ENCODE measurements at places on chromosomes 6 and 20.

GRCh38 chr20:58435237-58435636 lies 46.2 kb downstream of the VAPB start:
- no peak for DNase-seq

- DNase-seq, result peak; percentile 70
Observed at GRCh38 chr6:10411971-10412460, 2.9 kb downstream of the TFAP2A start.

- DNase-seq, result no peak
Observed at GRCh38 chr6:37059344-37060194, 54.1 kb downstream of the FGD2 start.

GRCh38 chr6:33314515-33314942 lies 651 bp upstream of the TAPBP start:
- DNase-seq, result peak; percentile 28

- DNase-seq, result no peak
Observed at GRCh38 chr6:147986846-147987245, 355.8 kb upstream of the SASH1 start.

- no peak for DNase-seq
Observed at GRCh38 chr6:166497087-166497899, 89.2 kb downstream of the RAMACL start.

Measured in stimulated activated effector memory CD8-positive, alpha-beta T cell treated with anti-CD3 and anti-CD28 coated beads, Interleukin-12 subunit alpha, Interleukin-12 subunit beta, amount 100 ng/mL, for 72 hours (primary cell).